M059J (cell line): ENCODE measurements at places on chromosomes 2 and 18.
A peak's percentile ranks its signal among the peaks of the same experiment; 100 is the strongest.

DNA sequence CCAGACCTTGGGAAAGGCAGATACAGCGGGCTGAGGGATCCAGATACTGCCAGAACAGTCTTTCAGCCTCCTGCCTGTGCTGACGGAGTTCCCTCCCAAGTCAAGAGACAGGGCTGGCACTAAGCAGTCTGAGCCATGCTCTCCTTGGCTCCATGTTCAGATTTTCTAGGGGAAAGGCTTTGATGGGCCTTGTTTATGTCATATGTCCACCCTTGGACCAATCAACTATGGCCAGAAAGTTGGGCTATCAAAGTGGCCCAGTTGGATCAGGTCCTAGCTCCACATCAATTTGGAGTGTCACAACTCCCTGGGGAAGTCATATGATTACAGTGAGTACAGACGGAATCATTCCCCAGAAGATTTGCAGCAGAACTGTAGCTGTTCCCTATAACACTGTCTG lies 152.0 kb downstream of the GREB1L start:
- DNase-seq, result no peak

DNA sequence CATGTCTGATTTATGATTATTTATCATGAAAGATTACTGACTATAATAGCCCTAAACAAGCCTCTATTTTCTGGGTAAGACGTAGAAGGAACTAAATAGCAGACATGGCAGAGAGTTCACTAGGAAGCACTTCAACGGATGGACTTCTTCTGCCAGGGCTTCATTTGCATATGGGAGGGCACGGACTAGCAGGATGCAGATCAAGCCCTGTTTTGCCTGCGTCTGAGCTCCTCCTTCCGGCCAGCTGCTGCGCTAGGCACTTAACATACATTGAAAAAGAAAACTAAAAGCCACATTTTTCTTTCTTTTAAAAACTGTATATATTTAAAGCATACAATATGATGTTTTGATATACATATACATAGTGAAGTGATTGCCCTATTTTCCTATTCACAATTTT lies 340.0 kb upstream of the MEX3C start:
- DNase-seq, result peak; percentile 1

GRCh38 chr2:100554798-100555407 lies 7.9 kb upstream of the PDCL3 start:
- DNase-seq, result no peak

- no peak for DNase-seq
Observed at GRCh38 chr18:50080316-50080715, 114.6 kb downstream of the MYO5B start.

DNA sequence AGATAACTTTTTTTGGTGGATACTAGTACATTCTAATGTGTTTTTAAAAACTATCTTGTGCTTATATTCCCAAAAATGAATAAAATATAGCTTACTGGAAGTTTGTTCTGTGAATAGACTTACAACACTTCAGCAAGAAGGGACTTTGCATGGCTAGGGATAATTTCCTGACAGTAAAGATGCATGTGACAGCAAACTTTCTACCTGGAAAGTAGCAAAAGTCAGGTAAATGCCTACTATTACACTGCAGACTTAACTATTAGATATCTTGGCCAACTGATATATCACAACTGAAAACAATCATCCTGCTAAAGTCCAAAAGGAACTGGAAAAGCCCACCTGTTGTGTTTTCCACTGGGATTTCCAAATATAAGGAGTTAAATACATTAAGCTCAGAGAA lies 1753.5 kb upstream of the CELF4 start:
- no peak for DNase-seq

- DNase-seq, result no peak
Observed at GRCh38 chr18:47632970-47633635, 297.4 kb downstream of the SMAD2 start.

DNA sequence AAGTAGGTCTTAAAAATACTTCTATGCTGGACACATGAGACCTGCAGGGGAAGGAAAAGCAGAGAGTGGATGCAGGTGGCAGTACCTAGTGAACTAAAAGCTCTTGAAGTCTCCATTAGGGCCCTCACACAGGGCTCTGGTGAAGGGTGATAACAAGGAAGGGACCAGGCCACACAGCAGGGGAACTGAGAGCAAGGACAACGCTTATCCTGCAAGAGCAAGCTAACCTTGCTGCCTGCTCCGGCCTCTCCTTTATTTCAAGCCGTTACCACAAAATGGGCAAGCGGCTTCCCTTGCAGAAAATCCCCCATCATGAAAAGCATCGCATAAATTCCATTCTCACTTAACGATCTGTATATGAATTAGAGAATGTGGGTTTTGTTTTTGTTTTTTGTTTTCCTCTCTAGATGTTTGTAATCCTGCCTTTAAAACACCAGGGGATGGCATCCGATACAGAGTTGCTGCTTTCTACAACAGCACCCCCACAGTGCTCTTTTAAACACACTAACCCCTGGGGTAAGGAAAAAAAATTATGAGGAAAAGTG lies 64.5 kb downstream of the CACNB4 start:
- DNase-seq, result no peak
